ENCODE measurements at places on chromosomes 2 and 18. TPM values are rescaled to one million over a fixed set of nuclear protein-coding genes. Genes with fewer than 3 reads are reported as not detected.

DCDC2C gene
- total RNA-seq = not detected

FZD7 gene
- total RNA-seq = 35.8 TPM

TMEFF2 gene
- total RNA-seq = 4.7 TPM

DNA sequence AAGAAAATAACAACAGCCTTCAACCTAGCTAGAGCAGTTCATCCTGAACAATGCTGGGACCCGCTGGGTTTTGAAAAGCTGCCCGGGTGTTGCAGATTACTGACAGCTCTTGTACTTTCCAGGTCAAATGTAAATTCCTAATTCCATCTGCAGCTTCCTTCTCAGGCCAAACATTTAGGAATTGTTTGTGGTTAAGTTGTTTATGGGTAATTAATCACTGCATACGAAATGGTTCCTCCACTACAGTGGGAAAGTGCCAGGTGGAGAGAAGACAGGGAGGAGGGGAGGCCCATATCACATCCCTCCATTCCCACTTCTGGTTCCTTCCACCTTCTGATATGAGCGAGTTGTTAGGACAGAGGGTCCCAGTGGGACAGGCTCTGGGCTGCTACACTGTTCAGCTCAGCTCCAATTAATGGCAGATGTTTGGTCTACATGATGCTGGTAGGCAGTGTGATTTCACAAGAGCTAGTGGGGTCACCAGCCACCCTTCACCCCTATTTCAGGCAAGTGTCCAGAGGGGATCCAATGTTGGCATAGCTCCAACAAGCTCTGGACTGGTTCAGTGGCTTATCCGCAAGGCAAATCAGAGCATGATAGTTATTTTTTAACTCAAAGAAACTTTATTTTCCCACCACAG lies 112.9 kb upstream of the ACAA2 start:
- DNase-seq = no peak

All from fibroblast of the aortic adventitia (primary cell).